ENCODE measurements at places on chromosomes 3 and 15. TPM values are rescaled to one million over a fixed set of nuclear protein-coding genes. Genes with fewer than 3 reads are reported as not detected.

DNA sequence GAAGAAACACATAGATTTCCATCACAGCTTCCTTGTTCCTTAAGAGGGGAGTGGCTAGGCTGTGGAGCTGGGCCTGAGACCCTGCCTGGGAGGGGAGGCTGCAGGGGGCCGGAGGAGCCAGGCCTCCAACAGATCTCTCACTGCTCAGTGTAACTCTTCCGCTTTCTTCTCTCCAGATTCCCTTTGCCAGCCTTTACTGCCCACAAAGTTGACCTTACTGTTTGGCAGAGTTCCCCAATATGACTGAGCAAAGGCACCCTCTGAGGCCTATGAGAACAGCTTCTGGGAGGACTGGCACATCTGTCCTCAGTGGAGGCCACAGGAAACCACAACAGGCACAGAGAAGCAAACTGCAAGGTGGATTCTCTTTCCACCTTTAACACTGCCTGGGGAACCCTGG lies 38.1 kb downstream of the SLCO2A1 start:
- H3K4me1 ChIP-seq, result no peaks in the 10 kb centered on the region
- H3K4me3 ChIP-seq, result no peak overlapping the region
- H3K27ac ChIP-seq, result no peak overlapping the region
- no peaks in the 10 kb centered on the region for H3K36me3 ChIP-seq
- peaks cover 22% of the 10 kb centered on the region for H3K27me3 ChIP-seq

DNA sequence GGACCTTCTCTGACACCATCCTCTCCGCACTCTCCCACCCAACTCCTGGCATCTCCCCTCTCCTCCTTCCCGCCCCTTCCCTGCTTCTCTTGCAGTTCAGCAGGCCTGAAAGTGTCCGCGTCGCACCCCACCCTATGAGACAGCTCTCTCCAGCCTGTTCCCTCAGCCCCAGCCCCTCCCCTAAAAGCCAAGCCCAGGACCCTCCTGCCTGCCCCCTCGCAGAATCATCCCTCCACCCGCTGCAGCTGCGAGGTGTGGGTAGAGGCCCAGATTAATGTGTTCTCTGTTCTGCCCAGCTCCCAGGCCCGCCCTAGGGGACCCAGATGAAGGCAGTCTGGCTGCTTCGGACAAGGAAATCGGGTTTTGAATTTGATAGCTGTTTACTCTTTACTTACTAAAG lies 410 bp downstream of the PRR23E start:
- no peak for DNase-seq
- no peaks in the 10 kb centered on the region for H3K4me1 ChIP-seq
- H3K4me3 ChIP-seq, result no peak overlapping the region
- H3K36me3 ChIP-seq, result no peaks in the 10 kb centered on the region

GRCh38 chr3:33885496-33885895 lies 87.1 kb downstream of the PDCD6IP start:
- H3K4me3 ChIP-seq, result no peak overlapping the region
- no peaks in the 10 kb centered on the region for H3K36me3 ChIP-seq
- no peak for DNase-seq
- H3K27ac ChIP-seq, result no peak overlapping the region

DNA sequence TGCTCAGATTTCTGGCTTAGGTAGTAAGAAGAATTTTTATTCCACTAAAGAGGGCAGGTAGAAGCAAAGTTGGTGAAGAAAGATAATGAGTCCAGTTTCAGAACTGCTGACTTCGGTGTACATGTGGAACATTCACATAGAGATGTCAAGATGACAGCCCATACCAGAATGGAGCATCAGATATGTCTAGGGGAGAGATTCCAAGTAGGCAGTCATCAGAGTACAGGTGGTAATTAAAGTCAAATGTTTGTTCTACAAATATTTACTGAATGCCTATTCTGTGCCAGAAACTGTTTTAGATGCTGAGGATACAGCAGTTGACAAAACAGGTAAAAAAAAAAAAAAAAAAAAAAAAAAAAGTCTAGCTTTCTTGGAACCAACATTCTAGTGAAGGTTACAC lies 81.9 kb downstream of the FGF12 start:
- H3K4me3 ChIP-seq, result no peak overlapping the region
- no peaks in the 10 kb centered on the region for H3K36me3 ChIP-seq
- DNase-seq, result no peak
- no peak overlapping the region for H3K27ac ChIP-seq
- no peaks in the 10 kb centered on the region for H3K4me1 ChIP-seq
- no peaks in the 10 kb centered on the region for H3K27me3 ChIP-seq

DNA sequence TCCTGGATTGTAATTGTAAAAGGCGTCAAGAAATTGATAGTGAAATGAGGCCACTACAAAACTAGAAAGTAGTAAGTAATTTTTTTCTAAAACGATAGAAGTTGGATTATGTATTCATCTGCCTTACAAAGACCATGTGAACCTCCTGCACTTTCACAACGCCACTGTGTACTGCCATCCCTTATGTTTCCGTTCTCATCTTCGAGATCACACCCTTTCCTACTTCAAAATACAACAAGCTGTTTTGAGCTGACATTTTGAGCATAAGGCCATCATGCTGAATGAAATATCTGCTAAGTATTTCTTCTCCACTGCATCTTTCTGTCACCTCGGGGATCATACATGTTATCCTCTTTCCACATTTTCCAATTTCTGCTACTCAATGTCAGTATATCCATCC lies 885.5 kb downstream of the ROBO1 start:
- H3K4me1 ChIP-seq, result no peaks in the 10 kb centered on the region
- no peak overlapping the region for H3K4me3 ChIP-seq
- H3K27me3 ChIP-seq, result no peaks in the 10 kb centered on the region

GRCh38 chr3:175077216-175077615 lies 218.1 kb downstream of the NAALADL2 start:
- no peaks in the 10 kb centered on the region for H3K27me3 ChIP-seq
- H3K4me3 ChIP-seq, result no peak overlapping the region
- H3K36me3 ChIP-seq, result no peaks in the 10 kb centered on the region
- no peaks in the 10 kb centered on the region for H3K4me1 ChIP-seq
- H3K27ac ChIP-seq, result no peak overlapping the region

DNA sequence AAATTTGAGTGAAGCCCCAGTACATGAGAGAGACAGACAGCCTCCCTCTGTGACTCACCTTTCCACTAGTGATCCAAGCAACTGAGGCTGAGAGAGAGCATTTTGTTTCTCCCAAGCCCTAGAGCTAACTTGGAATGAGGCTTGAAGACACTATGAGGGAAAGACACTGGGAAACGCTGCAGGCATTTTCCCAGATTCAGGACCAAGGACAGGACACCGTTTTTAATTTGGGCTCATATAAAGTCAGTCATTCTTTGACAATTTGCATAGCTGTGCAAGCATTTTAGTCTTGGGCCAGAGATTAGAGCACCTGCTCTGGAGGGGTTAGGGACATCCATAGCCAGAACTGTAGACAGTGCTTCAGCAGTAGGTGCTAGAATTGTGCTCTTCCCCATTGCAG lies 249.0 kb downstream of the AGBL1 start:
- H3K36me3 ChIP-seq, result no peaks in the 10 kb centered on the region
- H3K4me3 ChIP-seq, result no peak overlapping the region
- H3K27ac ChIP-seq, result no peak overlapping the region
- no peaks in the 10 kb centered on the region for H3K4me1 ChIP-seq
- no peak for DNase-seq
- H3K27me3 ChIP-seq, result no peaks in the 10 kb centered on the region

- H3K27ac ChIP-seq, result no peak overlapping the region
- no peaks in the 10 kb centered on the region for H3K36me3 ChIP-seq
- H3K4me1 ChIP-seq, result no peaks in the 10 kb centered on the region
- H3K27me3 ChIP-seq, result peaks cover 36% of the 10 kb centered on the region
- H3K4me3 ChIP-seq, result no peak overlapping the region
- no peak for DNase-seq
Measured at GRCh38 chr3:194777729-194778128, 92.0 kb downstream of the FAM43A start.

GRCh38 chr3:171658841-171659240 lies 151.4 kb downstream of the PLD1 start:
- no peak for DNase-seq
- H3K36me3 ChIP-seq, result no peaks in the 10 kb centered on the region
- no peaks in the 10 kb centered on the region for H3K4me1 ChIP-seq
- no peak overlapping the region for H3K4me3 ChIP-seq
- no peaks in the 10 kb centered on the region for H3K27me3 ChIP-seq
- no peak overlapping the region for H3K27ac ChIP-seq

- no peaks in the 10 kb centered on the region for H3K4me1 ChIP-seq
- DNase-seq, result no peak
- H3K27ac ChIP-seq, result no peak overlapping the region
- H3K27me3 ChIP-seq, result no peaks in the 10 kb centered on the region
Measured at GRCh38 chr3:131896285-131896684, 138.5 kb downstream of the CPNE4 start.

DNA sequence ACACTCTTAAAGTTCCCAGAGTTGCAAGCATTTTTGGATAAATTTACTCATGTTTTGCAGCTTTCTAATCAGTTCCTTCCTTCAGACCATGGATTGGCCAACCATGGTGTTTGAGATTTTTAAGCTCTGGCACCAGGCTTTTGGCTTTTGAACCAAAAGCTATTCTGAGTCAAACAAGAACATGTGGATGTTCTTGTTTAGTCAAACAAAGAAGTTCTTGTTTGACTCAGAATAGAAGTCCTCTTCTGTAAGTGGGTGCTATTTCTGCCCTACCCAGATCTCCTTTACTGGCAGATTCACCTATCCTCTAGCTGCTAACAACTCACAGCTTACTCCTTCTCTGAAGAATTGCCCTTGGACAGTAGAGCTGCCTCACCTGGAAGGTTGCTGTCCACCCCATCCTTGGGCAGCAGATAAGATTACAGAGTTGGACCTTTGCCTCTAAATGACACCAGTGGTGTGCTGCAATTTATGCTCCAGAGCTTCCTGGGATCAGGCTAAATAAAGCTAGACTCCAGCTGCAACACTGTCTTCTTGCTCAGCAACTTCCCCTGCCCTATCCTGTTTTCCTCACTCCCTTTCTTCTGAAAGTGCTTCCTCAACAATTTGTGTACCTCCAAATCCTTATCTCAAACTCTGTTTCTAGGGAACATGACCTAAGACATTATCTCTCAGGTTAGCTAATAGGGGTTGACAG lies 65.6 kb downstream of the COL6A6 start:
- no peak overlapping the region for H3K4me3 ChIP-seq
- DNase-seq, result no peak
- no peaks in the 10 kb centered on the region for H3K4me1 ChIP-seq
- no peak overlapping the region for H3K27ac ChIP-seq
- H3K36me3 ChIP-seq, result no peaks in the 10 kb centered on the region
- H3K27me3 ChIP-seq, result peaks cover 7% of the 10 kb centered on the region

DNA sequence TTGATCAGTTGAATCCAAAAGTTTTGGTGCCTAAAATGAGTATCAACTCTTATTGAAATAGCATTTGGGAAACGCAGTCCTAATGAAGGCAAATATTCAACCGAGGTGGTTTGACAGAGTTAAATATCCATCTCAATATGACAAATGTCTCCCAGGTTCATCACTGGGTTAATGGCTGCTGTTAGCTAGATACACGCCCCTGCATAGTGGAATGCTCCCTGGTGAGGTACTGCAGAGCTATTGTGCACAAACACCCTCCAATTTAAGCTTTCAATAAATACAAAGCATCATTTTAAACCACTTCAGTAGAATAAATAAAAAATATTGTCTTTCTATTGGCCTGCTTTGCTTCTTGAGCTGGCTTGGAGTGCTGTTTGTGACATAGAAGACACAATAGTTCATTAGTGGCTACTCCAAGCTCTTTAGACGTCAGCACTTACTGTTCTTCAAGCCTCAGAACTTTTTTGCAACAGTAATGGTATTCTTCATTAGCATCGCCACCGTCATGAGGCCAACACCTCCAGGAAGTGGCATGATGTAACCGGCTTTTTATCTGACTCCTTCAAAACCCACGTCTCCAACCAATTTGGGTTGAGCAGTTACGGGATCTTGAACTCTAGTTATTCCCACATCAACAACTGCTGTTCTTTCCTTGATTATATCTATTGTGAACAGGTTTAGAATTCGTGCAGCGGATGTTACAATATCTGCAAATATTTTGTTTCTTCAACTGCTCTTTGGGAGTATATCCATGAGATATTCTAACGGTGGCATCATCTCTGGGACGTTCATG lies 1159.6 kb upstream of the EPHA6 start:
- no peak overlapping the region for H3K4me3 ChIP-seq
- H3K27me3 ChIP-seq, result no peaks in the 10 kb centered on the region
- no peak for DNase-seq
- H3K27ac ChIP-seq, result no peak overlapping the region

- H3K27ac ChIP-seq, result no peak overlapping the region
- DNase-seq, result no peak
- H3K4me3 ChIP-seq, result no peak overlapping the region
Measured at GRCh38 chr15:48722764-48723661, 77.5 kb upstream of the FBN1 start.

GRCh38 chr3:31906182-31906581 lies 74.9 kb downstream of the OSBPL10 start:
- DNase-seq, result no peak
- H3K4me1 ChIP-seq, result no peaks in the 10 kb centered on the region
- H3K36me3 ChIP-seq, result no peaks in the 10 kb centered on the region
- no peak overlapping the region for H3K27ac ChIP-seq

- no peak for DNase-seq
- H3K4me1 ChIP-seq, result no peaks in the 10 kb centered on the region
- no peak overlapping the region for H3K27ac ChIP-seq
- H3K27me3 ChIP-seq, result no peaks in the 10 kb centered on the region
- no peak overlapping the region for H3K4me3 ChIP-seq
- H3K36me3 ChIP-seq, result no peaks in the 10 kb centered on the region
Measured at GRCh38 chr3:151795276-151795675, 18.6 kb upstream of the AADAC start.

CDCP1 gene
- total RNA-seq, result 0.57 TPM

ZNF501 gene
- total RNA-seq, result 4.6 TPM

CHL1 gene
- total RNA-seq, result not detected

SCG5 gene
- not detected for total RNA-seq

AQP9 gene
- 0.23 TPM for total RNA-seq

TLE3 gene
- 161 TPM for total RNA-seq
